ENCODE measurements at places on chromosomes 5 and 9. TPM values are rescaled to one million over a fixed set of nuclear protein-coding genes. Genes with fewer than 3 reads are reported as not detected.

Gene ELOVL7
- total RNA-seq, result 9.2 TPM

Gene CSF1R
- total RNA-seq, result 8.7 TPM

Gene CRB2
- total RNA-seq, result 18.1 TPM

Gene LVRN
- total RNA-seq, result 3.1 TPM

- DNase-seq, result no peak
Measured at GRCh38 chr5:62342476-62342837, 36.5 kb downstream of the KIF2A start.

DNA sequence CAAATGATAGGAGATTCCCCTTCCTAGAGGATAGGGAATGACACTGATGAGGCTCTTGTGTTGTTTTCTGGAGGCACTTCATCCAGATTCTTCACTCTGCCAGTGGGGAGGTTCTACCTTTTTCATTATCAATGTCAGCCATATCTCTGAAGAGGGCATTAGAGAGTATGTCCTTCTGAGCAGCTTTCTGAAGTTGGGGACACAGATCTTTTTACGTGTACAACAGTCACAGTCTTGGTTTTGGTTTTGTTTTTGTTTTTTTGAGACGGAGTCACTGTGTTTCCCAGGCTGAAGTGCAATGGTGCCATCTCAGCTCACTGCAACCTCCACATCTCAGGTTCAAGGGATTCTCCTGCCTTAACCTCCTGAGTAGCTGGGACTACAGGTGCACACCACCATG is 22.6 kb downstream of the CENPH start:
- DNase-seq, result no peak

- DNase-seq, result no peak
Measured at GRCh38 chr9:97907632-97908031, 14.7 kb downstream of the TRMO start.

DNA sequence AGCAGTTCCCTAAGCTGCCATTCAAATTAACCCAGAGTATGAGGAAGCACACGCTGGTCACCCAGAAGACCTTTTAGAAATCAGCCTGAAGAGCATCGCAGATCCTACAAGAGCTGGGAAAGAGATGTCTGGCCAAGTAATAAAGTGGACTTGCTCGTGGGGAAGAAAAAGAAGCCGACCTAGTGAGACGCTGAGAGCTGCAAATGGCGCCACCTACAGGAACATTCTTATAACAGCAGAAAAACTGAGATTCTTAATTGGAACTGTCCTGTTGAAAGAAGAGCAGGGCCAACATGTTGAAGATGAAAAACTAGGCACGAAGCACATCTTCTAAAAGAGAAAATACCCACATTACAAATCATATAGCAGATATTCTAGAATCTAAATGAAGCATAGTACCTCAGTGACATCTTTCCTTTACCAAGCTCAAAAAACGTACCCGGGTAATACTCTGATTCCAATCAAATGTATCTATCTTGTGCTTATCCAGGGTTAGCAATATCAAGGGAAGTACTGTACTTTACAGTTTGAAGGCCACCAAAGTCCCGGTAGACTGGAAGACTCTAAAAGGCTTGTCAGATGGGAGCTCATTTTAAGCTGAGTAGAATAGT is 3.9 kb upstream of the GNAQ start:
- DNase-seq, result peak; percentile 70

GRCh38 chr9:108544866-108545265 is 310.9 kb downstream of the ACTL7B start:
- DNase-seq, result no peak

GRCh38 chr9:135010921-135011320 is 76.5 kb upstream of the OLFM1 start:
- DNase-seq, result no peak

- no peak for DNase-seq
Measured at GRCh38 chr5:172442592-172442991, 11.7 kb downstream of the SH3PXD2B start.

DNA sequence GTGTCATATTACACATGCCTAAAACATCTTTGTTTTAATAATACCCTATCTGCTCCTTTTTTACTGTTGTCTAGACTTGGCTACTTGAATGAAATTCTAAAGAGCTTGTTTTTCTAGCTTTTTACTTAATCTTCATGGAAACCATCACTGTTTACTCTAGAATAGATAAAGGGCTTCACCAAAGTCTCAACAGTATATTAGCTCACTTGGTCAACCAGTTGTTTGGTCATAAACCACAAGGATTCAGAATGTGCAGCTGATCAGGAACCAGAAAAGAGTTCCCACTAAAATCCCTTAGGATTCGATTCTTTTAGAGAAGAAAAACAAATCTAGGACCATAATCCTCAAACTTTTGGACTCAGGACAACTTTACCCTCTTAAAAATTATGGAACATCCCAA is 38.0 kb downstream of the CDO1 start:
- DNase-seq, result no peak

DNA sequence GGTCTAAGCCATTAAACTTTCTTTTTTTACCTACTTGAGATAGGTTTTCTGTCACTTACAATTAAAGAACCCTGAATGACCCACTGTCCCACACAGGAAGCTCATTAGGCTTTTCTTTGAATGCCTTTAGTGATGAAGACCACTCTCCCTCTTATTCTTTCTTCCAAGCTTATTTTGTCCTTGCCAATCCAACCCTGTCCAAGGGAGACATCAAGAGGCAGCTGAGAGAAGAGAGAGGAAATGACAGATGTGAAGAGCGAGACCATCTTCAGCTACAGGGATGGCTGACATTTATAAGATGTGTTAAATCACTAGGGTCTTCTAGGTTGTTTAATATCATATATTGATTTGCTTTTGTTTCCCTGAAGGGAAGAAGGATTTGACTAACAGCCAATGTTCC is 133.5 kb downstream of the FAM114A2 start:
- no peak for DNase-seq

- no peak for DNase-seq
Measured at GRCh38 chr5:8686707-8687106, 817.8 kb downstream of the MTRR start.

DNA sequence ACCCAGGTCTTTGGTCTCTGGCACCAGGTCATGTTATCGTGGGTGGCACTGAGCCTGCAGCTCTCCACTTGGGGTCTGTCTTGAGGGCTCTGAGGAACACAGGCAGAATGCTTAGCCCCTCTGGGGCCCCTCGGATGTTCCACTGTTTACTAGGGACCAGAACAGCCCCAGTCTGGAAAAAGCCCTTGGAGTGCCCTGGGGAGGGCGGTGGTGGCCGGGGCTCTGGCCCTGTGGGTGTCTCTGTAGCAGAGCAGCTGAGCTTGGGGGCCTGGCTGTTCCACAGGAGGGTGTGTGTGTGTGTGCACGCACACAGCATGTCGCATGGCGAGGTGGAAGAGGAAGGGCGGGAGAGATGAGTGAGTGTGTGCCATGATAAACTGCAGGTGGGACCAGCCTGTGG is 15.4 kb downstream of the GPRIN1 start:
- no peak for DNase-seq

DNA sequence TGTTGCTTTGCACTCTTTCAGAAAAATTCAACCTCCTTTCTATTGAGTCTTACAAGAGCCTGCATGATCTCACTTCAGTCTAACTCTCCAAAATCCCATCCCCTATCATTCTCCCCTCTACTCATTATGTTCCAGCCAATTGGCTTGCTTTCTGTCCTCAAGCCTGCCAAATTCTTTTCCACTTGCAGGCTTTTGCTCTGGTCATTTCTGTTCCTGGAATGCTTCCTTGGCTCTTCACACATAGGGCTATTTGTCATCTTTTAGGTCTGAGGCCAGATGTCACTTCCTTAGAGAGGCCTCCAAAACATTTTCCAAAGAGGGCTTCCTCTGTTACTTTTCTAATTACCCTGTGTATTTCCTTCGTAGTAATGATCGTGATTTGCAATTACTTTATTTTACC is 11.8 kb upstream of the CHD1 start:
- peak; percentile 30 for DNase-seq

DNA sequence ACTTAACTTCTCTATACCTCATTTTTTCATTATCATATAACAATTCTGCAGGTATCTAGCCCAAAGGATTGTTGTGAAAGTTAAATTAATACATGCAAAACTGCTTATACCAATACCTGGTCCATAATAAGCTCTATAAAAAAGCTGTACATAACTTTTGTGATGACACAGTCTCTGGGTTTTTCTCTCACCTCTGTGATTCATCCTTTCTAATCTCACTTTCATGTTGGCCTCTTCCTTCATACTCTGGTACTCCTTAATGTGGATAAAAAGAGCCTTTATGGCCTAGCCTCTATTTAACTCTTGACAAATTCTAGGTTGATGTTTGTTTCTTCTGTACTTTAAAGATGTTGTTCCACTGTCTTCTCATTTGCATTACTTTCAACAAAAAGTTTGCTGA is 162.9 kb upstream of the ACOT12 start:
- DNase-seq, result no peak

DNA sequence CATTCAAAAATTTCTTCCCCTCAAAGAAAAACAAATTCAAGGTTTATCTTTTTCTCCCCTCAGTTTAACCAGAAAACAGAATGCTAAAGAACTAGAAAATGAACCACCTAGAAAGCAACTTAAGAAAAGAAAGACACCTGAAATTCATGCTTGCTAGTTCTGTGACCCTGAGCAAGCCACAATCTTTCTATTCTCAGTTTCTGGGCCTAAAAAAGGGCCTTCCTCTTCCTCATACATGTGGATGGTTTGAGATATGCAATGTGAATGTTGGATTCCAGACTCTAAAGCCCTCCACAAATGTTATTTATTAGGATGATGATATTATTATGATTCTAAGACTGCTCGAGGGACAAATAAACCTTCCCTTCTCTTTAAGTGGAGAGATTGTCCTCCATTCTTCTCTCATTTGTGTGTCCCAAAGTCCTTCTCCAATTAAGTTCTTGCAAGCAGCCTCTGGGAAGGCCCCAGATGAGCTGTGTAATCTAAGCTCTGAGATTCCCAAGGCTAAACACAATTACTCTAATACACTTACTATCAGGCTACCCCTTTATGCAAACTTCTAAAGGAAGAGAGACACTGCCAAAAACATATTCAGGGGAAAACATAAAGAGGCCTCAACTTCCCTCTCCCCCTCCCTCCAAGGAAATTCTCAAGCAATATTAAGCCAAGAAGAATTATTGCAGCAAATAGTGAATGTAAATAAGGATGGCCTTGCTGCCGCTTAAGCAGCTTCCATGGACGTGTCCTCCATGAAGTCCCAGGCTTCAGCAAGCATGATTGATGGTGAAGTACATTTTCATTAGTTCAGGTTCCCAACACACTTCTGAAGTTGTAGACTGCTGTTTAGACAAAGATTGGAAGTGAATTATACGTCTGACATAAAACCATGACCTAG is 80.2 kb downstream of the PRKACG start:
- no peak for DNase-seq

DNA sequence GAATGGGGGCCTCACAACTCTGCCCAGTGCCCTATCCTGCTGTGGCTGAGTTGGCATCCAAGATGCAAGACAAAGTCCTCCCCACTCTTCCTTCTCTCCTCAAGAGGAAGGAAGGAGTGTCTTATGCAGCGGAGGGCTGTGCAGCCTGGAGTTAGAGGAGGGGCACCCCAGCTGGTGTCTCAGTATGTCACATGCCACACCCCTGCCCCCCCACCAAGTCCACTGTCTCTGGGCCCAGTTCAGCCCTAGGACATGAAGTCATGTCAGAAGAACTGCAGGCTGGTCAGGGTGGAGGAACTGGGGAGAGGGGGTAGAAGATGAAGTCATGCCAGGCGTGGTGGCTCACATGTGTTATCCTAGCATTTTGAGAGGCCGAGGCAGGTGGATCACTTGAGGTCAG is 28.0 kb upstream of the SLC28A3 start:
- no peak for DNase-seq

Data from cerebellum (tissue), 4 donors.